ENCODE measurements at places on chromosomes 6 and 20. TPM values are rescaled to one million over a fixed set of nuclear protein-coding genes. Genes with fewer than 3 reads are reported as not detected.

The CRYBG1 gene
- 47.2 TPM for total RNA-seq

The SIRPA gene
- 10.2 TPM for total RNA-seq

The NOL4L gene
- 7.6 TPM for total RNA-seq

The ESR1 gene
- 5.9 TPM for total RNA-seq

DNA sequence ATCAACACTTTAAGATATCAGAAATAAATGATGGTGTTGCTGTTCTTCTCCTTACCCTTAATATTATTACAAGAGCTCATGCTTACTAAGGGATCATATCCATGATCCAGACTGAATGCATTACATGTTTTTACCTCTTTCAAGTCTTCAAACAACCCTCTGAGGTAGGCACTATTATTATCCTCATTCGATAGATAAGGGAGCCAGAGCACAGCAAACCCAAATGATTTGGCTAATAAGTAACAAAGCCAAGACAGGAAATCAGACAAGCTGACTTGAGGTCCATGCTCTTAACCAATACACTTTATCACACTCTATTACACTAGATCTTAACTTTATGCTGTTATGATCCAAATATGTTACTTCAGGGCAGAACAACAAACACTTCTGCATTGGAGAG is 145.9 kb downstream of the RALGAPA2 start:
- no peak overlapping the region for H3K27ac ChIP-seq
- no peak for DNase-seq
- H3K27me3 ChIP-seq = no peaks in the 10 kb centered on the region
- no peaks in the 10 kb centered on the region for H3K4me1 ChIP-seq

GRCh38 chr20:15742087-15742486 is 831.2 kb downstream of the KIF16B start:
- H3K27me3 ChIP-seq = no peaks in the 10 kb centered on the region
- no peaks in the 10 kb centered on the region for H3K36me3 ChIP-seq
- H3K4me3 ChIP-seq = no peak overlapping the region
- H3K27ac ChIP-seq = no peak overlapping the region

DNA sequence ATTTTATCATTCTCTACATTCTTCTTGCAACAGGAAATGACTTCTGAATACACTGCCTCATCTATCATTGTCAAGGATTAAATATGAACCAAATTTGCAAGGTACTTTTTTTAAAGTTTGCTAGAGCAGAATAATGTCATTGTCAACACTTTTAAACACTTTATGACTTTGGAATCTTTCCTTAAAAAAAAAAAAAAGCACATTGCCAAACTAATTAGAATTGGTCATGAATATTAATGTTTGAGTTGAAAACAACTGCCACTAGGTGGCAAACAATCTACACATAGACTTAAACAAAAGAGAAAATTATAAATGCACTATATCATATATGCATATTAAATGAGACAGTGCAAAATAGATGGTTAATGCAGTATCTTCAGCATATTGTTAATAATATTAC is 32.5 kb upstream of the TMEM244 start:
- H3K27me3 ChIP-seq = no peaks in the 10 kb centered on the region
- no peaks in the 10 kb centered on the region for H3K36me3 ChIP-seq
- H3K4me1 ChIP-seq = peaks cover 4% of the 10 kb centered on the region

Data from B cell (primary cell).